ENCODE measurements at places on chromosomes 3 and 15.

- DNase-seq, result no peak
These were observed 105.4 kb upstream of the ANKRD28 start for GRCh38 chr3:15903164-15903563.

GRCh38 chr15:58399739-58400138, 32.1 kb upstream of the LIPC start:
- DNase-seq, result no peak

GRCh38 chr3:50155491-50155878, 361 bp downstream of the SEMA3F start:
- no peak for DNase-seq

DNA sequence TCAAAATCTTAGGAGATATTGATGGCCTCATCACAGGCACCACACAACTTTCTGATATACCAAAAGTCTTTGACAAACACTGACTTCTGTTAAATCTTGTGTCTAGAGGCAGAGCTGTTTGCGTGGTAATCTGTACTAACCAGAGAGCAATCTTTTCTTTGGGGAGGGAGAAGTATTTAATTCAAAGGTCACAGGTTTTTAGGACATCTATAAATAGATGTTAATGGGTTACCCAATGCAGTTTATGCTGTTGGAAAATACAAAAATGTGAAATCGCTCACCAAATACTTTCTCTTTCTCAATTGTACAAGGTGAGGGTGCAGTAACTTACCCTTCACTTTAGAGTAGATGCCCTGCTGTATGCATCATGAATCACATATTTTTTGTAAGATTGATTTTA, 510.5 kb downstream of the NSUN3 start:
- DNase-seq, result no peak

DNA sequence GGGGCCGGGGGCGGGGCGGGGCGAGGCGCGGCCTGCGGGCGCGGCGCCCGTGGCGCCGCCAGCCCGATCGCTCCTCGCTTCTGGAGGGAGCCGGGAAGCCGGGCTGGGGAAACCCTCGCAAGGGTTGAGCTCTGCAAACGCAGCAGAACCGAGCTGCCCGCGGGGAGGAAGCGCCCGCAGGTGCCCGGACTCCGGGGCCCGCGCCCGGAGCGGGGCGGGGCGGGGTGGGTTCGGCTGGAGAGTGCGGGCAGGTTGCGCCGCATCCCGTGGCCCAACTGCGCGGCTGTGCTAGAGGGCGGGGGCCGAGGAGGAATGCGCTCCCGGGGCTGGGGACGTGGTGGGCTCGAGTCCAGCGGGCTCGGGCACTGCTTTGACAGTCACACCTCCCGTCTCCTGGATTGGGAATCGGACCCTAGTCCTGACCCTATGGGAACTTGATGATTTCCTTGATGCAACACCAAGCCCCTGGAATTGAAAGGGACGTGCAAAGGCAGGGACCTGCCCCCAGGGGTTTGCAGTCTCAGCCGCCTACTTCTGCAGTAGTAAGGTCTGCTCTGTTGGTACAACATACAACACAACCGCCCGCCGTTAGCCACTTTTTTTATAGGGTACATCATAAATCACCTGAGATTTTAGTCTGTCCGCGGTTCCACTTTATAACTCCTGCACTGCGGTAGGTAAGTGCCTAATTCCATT, 34.3 kb downstream of the ZBTB38 start:
- DNase-seq, result peak; percentile 88

DNA sequence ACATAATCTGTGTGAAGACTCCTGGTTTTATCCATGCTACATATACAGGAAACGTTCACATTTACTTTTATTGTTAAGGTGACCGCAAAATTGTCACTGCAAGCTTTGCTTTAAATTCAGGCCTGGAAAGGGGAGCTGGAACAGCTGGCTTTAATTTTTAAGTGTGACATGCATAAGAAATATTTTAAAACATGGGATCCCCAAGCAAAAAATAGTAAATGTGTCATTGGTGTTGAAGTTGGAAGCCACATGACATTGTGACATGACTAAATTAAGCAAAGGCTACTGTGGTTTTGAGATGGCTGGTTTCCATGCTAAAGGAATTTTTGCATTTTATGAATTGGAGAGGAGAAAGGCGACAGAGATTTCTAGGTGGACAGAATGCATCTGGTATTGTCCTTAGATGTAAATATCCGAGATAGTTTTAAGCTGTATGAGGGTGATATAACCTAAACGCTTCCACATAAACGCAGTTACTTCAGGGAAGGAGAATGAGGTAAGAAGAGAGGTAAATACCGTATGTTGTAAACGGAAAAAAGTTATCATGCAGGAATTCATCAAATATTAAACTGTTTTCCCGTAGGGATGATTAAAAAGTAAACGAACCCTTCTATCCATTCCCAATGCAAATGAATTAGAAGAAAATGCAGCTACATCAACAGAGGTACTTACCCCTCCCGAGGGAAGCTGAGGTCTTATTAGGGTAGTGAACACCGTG, 927 bp upstream of the FYTTD1 start:
- DNase-seq, result no peak

DNA sequence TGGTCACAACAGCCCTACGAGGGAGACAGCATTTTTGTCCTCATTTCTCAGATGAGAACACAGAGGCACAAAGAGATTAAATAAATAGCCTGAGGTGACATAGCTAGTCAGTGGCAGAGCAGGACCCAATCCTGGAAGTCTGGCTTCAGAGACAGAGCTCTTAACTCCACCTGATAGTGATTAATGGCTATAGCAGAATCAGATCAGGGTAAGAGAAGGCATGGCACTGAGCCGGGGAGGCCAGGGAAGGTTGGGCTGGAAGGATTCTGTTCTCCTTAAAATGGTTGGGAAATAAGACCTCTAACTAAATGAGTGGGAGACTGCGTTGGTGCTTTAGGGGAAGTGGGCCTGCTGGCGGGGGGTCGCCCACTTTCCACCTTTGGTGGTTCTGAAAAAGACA, 104.5 kb downstream of the VGLL4 start:
- peak; percentile 6 for DNase-seq

GRCh38 chr15:42062284-42062806, 32.0 kb downstream of the PLA2G4D start:
- DNase-seq, result no peak

DNA sequence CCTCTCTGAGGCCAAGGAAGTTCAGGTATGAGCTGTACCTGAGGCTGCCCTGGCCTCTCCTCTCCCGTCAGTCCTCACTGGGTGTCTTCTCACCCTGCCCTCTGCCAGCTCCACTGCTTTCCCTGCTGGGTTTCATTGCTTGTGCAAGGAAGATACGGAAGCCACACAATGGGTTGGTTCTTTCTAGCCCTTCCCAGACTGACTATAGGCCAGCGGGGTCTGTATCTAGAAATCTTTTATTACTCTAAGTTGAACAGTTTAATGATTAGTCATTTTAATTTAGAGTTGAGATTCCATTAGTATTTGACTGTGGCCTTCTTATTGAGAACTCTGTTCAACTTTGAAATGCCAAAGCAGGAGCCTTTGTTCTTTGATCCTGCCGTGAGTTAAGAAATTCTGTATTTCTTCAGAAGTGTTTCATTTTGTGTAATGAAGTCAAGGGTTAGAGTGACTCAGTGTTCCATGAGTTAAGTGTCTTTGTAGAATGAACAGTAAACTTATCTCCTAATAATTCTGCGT, 16.2 kb downstream of the C3orf62 start:
- no peak for DNase-seq

- no peak for DNase-seq
These were observed 133.8 kb downstream of the GMNC start for GRCh38 chr3:190728574-190729246.

DNA sequence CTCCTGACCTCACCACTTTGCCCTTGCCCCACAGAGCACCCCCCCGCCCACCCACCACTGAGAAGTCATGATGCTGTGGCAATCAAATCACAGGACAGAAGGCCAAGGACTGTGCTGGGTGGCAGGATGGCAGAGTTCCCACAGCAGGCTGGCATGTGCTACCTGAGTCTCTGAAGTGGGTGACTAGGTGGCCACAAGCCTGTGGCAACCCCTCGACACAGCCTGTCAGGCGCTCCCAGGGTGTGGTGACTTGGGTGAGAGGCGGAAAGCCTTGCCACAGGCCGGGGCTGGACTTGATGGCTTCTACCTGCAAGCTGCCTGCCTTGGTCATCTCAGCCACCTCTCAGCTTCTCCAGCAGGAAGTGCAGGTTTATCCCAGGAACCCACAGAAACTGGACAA, 15.6 kb upstream of the DUSP7 start:
- peak; percentile 82 for DNase-seq

- no peak for DNase-seq
These were observed 14.1 kb downstream of the ARL13B start for GRCh38 chr3:93994056-93994455.

- no peak for DNase-seq
These were observed 129.8 kb upstream of the CPNE4 start for GRCh38 chr3:132164469-132165092.

DNA sequence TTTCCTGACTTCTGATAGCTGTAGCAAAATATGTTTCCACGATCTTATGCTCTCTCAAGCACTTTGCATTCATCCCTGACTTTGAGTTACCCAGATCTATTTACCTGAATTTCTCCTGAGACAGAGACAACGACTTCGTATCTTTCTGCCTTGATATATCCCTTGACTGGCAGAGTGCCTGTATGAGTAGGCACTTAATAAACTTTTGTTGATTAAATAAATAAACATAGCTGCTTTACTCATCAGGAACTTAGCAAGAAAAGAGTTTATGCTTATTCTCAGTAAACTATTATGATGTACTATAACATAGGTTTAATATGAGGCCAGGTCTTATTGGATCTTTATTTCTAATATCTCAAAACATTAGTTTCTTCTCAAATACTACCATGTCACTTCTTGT, 85.6 kb upstream of the PHLDB2 start:
- no peak for DNase-seq

GRCh38 chr15:62323353-62323890, 158.3 kb upstream of the C2CD4B start:
- DNase-seq, result no peak

GRCh38 chr3:44509393-44509921, 32.0 kb upstream of the ZNF445 start:
- DNase-seq, result no peak

- no peak for DNase-seq
These were observed 258.8 kb upstream of the GBE1 start for GRCh38 chr3:82020282-82020681.

- DNase-seq, result peak; percentile 73
These were observed 41.0 kb downstream of the ABHD2 start for GRCh38 chr15:89129123-89129815.

DNA sequence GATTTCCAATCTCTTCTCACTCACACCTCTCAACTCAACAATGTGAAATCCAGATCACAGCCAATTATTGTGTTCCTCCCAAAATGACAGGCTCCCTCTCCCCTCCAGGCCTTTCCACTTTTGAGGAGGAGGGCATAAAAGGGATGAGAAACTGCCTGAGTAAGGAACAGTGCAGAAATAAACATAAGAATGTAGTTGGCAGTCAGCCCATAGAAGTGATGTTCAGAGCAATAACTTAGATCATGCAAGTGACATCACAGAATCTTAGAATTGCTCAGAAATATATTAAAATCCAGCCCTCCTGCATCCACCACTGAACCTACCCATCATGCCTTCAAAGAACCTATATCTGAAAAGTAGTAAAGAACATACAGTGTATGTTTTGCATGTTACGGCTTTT, 299.4 kb upstream of the GADL1 start:
- DNase-seq, result no peak

GRCh38 chr3:45582430-45582829, 12.1 kb upstream of the LIMD1 start:
- no peak for DNase-seq

DNA sequence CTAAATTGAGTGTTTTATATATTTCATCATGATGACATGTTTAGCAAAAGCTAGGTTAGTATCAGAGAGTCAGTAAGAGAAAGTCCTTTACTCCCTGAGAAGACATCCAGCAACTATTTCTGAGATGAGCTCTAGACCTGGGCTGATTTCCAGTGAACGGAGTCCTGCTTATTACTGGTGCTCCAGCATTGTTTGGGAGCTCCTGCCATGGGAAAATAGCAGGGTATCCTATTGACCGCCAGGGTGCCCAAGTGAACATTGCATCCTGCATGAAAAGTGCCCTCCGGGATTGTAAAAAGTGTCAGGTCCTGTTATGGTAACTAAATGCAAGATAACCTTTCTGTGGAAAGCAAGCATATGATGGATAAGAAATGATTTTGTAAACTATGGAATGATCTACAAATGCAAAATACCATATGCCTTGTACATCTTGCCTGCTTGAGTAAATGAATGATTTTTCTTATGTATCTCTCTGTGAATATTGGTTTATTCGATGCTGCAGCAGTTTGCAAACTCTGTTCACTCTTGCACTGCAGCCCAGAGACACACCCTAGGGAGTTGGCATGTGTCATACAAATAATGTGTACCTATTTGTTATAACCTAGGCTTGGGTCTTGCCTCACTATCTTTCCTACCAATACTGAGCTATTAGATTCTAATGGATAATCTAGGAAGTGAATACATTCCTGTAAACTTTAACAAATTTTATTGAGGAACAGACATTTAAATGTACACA, 96.7 kb downstream of the IL5RA start:
- no peak for DNase-seq

- no peak for DNase-seq
These were observed 456.2 kb downstream of the TBL1XR1 start for GRCh38 chr3:176740906-176741663.

DNA sequence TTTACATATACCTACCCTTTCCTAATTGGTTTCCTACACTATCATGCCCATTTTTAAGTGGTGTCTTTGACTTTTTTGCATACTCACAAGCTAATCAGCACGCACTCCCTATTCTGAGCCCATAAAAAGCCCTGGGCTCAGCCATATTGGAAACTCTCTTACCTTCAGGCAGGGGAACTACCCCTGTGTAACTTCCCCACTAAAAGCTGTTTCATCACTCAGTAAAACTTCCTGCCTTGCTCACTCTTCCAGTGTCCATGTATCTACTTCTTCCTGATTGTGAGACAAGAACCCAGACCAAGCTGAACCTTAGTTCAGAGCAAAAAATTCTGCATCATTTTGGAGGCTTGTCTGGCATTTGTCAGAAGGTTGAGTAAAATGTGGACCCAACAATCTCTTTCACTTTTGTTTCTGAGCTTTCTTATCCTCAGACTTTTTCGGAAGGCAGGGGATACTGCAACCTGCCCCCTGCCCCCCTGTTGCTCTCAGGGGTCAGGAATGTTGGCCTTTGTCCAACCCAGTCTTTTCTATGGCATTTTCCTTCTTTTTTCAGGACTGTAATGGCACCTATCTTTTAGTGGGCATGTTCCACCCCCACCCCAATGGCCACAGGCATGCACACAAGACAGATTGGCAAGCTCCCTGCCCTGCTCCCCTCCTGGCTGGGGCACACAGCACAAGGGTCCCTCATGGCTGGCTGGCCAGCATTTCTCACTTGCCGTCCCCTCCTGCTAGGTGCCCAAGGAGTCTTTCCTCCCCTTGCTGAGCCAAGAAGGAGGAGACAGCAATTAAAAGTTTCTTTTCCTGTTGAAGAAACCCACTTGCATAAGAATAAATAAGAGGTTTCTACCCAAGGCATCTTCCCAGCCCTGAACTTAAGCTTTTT, 26.3 kb upstream of the TMEM45A start:
- no peak for DNase-seq

- no peak for DNase-seq
These were observed 35.3 kb downstream of the MUC20 start for GRCh38 chr3:195755791-195756676.
